ENCODE measurements at places on chromosomes 4 and X.

DNA sequence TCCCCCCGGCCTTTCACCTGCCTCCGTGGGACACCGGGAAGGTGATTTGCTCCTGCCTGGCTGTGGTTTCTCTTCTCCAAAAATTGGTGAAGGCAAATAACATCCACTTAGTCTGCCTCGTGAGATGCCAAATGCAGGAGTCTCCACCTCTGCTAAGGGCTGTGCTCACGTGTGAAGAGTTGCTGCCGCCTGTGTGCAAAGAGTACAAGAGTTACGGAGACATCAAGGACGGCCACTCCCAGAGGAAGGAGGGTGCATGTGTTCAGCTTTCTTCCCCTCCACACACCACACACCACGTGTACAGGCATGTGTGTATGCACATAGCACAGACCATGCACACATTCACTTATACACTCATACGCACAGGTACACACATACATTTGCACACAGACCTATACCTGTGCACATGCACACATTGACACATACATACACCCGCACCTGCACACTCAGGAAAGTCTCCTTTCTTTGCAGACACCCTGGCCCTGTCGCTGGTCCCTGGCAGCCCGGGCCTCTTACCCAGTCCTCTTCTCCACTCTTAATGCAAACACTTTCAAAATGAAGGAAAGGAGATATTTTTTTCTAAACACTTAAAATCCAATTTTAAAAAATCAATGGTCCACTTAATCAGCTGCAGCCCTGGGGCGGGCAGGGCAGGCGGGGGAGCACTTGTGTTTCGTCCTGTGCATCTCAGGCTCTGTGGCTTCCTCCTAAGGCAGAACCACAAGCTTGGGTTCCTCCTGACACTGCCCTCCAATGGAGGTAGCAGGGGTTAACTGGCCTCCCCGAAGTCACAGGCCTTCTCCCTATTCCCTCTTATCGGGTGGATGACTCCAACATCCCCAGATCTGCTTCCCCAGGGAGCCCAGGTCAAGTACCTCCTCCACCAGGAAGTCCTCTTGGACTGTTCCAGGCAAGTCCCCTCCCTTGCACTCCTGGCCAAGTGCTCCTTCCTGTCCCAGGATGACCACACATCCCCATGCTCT is 103.0 kb downstream of the CPZ start:
- no peak for DNase-seq

GRCh38 chr4:44056721-44057151 is 391.9 kb downstream of the KCTD8 start:
- no peak for DNase-seq

GRCh38 chr4:142901166-142901662 is 55.1 kb upstream of the INPP4B start:
- DNase-seq: no peak

GRCh38 chrX:48025561-48025960 is 18.8 kb downstream of the SPACA5 start:
- DNase-seq: peak; percentile 42

DNA sequence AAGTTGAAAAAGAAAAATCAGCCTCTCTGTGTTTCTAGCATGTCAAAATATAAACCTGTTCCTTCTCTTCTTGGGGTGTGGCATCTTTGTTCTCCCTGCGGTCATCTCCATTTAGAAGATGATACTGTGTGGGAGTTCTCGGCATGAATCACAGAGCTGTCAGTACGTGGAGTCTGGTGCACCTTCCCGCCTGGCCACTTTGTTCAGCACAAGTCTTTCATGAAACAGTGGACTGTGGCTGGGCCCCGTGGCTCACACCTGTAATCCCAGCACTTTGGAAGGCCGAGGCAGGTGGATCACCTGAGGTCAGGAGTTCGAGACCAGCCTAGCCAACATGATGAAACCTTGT is 166.5 kb downstream of the MAML3 start:
- no peak for DNase-seq

DNA sequence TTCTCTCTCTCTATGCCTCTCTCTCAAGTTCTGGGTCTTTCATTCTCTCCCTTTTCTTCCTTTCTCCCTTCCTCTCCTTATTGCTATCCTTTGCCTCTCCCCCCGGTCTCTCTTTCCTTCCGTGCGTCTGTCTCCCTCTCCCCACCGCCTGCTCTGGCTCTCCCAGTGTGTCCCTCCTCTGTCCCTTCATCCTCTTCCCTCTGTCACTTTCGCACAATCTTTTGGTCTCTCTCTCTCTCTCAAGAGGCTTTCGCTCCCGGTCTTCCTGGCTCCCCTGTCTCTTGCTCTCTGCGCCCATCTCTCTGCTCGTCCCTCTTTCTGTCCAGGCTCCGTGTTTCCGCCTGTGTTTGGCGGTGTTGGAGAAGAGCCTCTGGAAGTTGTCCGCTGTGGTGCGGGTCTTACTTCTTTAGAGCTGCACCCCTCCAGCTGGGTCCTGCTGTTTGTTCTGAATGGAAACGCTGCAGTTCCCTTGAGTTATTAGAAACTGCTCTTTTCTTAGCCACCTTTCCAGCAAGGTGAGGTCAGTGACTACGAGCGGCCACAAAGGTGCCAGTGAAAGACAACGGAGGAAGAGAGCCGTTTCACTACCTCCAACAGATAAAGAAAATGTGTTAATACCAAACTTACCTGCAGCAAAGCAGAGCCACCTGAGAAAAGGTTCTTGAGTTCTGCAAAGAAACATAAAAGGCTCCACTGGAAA is 1.1 kb downstream of the BMPR1B start:
- DNase-seq: peak; percentile 14

DNA sequence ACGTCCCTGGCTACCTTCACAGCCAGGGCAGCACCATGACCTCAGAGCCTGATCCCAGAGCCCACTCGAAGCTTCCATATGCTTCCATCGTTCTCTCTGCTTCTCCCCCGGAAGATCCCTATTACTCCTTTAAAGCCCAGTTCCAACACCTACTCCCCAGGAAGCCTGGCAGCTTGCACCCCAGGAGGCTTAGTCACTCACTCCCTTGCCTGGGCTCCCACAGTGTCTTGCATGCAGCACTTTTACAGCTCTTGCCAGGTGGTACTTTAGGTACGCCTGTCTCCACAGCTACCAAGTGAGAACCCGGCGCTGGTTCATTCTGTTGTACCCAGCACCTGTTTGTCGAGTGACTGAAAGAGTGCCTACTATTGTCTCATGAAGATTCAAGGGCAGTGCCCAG is 24.5 kb upstream of the MAMLD1 start:
- DNase-seq: no peak

GRCh38 chr4:86558797-86559196 is 35.3 kb upstream of the PTPN13 start:
- no peak for DNase-seq

DNA sequence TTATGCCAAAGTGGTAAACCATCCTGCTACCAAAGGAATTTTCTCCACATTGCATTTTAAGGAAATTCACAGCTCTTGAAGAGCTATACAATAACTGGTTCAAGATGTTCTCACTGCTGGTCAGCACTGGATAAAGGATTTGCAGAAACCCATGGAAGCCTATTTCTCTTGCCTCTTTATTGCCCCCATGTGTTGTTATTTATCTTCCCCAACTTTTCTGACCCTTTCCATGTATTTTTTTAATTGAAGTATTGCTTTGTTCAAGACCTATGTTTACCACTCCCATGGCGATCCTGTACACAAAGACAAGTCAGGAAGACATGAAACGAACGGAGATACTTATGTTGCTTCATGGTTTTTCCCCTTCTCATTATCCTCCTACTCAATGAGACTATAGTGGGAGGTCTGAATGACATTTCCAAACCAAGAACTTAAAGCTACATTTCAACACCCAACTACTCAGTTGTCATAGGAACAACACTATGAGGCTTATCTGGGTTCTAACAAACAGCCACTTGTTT is 566.4 kb upstream of the DIPK2B start:
- DNase-seq: no peak

GRCh38 chr4:77800483-77801259 is 18.5 kb downstream of the CNOT6L start:
- no peak for DNase-seq

Measured in neural crest cell (in vitro differentiated cells).